CD4-positive, alpha-beta T cell treated with Interleukin-6 for 4 hours (primary cell): ENCODE measurements at places on chromosomes 13 and 19.

GRCh38 chr19:48499316-48500090 lies 12.1 kb downstream of the LMTK3 start:
- DNase-seq, result no peak

GRCh38 chr13:101727118-101727517 lies 274.6 kb downstream of the ITGBL1 start:
- DNase-seq, result no peak

GRCh38 chr13:78784014-78784750 lies 125.2 kb upstream of the OBI1 start:
- no peak for DNase-seq

DNA sequence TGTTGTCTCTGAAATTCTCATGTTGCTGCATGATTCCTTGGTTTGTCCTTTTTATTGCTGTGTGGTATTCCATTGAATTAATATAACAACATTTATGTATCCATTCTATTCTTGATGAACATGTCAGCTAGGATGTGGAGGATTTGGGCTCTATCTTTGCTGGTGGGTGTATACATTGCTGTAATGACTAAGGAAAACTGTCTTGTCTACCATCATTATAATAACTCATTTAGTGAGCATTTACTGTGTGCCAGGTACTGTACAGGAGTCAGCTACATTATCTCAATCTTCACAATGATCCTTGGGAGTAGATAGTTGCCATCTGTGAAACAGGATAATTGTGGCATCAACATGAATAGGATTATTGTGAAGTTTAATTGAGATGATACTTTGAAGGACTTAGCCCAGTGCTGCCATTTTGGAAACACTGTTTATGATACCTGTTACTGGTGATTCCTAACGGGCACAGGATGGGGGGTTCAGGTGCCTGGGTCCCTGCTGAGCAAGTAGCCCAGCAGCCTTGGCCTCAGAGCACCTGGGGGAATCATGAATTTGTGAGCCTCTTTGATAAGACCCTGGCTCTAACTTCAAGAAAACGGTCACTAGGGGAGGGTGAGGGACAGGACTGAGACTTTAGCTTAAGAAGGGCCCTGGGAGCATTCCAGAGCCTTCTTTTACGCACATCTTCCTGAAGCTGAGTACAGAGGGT lies 1.8 kb upstream of the CCNE1 start:
- DNase-seq, result no peak

GRCh38 chr19:53193535-53194222 lies 521 bp upstream of the ZNF665 start:
- DNase-seq, result no peak

DNA sequence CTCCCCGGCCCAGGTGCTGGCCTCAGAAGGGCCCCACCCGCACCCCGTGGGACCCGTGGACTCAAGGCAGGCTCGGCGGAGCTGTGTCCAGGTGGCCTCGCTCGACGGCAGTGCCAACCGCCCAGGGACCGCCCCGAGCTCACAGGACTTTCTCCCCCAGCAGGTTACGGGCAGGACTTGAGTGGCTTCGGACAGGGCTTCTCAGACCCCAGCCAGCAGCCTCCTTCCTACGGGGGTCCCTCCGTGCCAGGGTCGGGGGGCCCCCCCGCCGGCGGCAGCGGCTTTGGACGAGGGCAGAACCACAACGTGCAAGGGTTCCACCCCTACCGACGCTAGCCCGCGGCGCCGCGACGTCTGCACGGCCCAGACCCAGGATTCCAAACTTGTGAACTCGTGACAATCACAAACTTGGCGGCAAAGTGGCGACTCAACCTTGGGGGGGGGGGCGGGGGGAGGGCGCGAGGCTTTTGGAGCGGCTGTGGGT lies 3.6 kb upstream of the RPS15 start:
- DNase-seq, result no peak

DNA sequence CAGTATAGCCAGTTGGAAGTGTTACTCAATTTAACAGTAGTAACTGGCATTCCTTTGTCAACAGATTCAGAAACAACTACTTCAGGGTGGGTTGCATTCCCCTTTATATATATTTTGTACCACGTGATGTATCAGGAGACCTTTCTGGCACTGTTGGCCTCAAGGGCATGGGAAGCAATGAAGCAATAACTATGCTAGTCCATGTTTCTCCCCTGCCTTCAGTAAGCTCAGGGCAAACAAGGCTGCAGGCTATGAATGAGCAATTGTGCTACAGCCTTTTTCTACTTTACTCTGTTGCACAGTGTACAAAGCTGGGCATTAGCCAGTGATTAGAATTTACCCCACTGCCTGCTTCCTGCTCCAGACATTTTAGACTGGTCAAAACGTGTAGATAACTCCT lies 348.8 kb downstream of the GPC5 start:
- no peak for DNase-seq

DNA sequence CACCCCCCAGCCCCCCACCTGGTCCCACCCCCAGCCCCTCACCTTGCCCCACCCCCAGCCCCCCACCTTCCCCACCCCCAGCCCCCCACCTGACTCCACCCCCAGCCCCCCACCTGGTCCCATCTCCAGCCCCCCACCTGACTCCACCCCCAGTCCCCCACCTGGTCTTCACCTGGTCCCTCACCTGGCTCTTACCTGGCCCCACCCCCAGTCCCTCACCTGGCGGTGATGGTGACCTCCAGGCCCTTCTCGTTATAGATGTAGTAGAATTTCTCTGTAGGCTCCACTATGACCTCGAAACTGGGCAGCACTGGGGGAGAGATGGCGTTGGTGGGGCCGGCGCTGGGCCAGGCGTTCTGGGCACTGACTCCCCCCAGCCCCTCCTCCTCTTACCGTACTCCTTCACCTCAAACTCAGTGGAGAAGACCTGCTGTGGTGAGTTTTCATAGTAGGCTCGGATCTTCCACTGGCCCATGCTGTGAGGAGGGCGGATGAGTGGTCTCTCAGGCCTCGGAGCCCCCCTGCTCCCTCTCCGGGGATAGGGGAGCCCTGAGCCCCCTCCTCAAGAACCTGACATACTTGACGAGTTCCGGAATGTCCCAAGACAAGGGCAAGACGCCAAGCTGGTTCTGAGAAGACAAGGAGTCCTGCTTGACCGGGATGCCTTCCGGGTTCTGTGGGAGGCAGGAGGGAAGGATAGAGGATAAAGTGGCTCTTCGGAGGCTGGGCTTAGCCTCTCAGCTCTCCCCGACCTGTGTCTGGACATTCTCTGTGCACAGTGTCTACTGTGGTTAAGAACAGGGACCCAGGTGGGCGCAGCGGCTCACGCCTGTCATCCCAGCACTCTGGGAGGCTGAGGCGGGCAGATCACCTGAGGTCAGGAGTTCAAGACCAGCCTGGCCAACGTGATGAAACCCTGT lies 6.4 kb downstream of the C3 start:
- no peak for DNase-seq

- DNase-seq, result no peak
These were observed 7.8 kb downstream of the ACP4 start for GRCh38 chr19:50797781-50798658.

DNA sequence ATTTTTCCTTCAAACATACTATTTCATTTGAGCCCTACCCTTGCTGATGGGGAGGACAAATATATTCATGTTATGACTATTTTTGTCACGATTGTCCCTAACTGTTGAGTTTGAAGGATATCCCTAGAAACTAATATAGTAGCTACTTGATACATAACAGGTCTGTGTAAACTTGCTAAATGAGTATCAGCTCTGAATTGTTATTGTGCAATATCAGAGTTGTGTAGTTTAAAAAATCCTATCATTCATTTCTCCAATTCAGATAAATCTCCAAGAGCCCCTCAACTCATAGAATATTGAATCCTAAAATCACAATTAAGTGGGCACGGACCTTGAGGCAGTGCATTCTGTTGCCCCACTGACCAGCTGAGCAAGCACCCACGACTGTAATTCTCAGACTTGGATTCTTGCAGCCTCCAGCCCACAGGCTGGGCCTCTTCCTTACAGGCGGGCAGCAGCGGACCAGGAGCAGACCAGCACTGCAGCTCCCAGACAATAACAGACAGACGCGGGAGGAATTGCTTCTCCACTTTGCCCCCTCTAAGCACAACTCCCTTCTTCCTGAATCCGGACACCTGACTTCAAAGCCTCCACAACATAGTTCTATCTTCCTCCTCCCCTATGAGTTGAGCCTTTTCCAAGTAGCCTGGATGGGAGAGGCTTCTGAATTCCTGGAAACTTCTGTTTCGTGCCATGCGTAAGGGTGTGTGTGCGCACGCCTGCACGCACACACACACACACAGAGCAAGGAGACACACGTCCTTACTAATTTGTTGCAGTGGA lies 337.6 kb upstream of the ARGLU1 start:
- no peak for DNase-seq

DNA sequence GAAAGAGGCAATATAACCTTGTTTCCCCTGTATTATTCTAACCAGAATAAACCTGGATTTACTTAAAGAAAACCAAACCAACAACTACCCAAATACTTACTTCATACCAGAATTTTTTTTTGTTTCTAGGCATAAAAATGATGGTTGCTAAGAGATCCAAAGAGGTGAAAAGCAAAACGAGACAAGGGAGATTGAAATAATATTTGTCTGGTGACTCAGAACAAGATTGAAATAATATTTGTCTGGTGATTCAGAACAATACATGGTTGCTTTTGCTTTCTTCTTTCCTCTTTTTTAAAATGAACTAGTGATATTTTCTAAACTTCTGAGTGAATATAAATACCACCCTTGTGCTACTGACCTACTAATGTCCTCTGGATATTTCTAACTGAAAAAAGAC lies 592.9 kb downstream of the KCTD12 start:
- DNase-seq, result no peak

GRCh38 chr19:17327654-17328516 lies 6.8 kb downstream of the ANO8 start:
- peak; percentile 82 for DNase-seq

DNA sequence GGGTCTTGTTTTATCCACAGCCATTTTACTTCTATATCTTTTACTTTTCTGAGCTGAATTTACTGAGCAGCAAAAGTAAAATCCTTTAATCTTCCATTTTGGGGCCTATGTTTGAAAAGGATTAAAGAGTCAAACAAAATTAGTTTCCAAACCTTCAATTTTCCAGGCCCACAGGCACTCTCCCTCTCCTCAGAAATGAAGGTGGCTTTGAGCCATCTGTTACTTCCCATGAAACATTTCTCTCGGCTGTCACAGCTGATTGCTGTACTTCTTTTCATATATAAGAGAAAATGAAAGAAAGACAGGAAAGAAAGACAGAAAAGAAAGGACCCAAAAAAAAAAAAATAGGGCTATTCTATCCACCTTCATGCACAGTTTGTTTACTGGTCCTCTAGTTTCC lies 194.9 kb downstream of the LACC1 start:
- DNase-seq, result no peak

DNA sequence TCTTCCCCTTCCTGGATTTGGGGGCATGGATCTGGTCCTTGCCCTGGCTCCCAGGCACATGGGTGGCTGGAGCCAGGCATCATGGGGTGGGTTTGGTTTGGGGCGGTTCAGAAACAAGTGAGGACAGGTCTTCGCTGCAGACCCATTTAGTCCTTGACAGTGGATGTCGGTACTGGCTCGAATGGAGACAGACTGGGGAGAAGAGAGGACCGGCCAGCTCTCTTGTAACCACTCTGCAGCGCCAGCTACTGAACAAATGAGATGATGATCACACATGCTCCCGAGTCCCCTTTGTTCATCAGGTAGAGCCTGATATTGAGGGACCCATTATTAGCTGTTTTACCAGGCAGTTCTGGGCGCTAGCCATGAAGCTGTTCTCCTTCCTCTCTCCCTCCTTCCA lies 64.5 kb downstream of the CHST8 start:
- DNase-seq, result no peak

DNA sequence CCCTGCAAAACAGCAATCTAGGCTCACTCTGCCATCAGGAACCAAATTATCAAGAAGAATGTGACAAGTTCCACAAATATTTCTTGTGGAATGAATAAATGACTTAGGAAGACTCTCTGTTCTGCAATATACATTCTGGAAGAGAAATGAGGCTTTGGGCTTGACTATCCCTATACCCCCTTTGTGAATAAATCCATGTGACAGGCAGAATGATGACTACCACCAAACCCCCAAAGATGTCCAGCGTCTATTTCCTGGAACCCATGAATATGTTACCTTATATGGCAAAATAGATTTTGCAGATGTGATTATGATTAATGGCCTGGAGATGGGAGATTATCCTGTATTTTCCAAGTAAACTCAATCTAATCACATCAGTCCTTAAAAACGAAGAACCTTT lies 139.3 kb downstream of the ENOX1 start:
- no peak for DNase-seq

DNA sequence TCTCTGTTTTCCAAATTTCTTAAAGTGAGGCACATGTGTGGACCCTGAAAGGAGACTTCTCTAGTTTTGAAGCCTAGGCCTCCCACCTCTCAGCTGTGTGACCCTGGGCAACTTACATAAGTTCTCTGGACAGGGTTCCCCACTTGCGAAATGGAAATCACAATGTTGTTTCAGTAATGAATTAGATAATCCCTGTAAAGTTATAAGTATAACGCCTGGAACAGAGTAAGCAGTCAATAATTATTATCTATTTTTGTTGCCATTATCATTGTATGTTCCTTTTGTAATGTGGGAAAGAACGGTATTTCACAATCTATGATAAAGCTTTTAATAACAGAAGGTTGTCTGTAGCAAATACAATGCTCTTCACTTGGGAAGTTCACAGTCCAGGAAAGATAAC lies 437.3 kb upstream of the ZNF507 start:
- no peak for DNase-seq

GRCh38 chr13:39035799-39036198 lies 2.1 kb downstream of the PROSER1 start:
- no peak for DNase-seq

DNA sequence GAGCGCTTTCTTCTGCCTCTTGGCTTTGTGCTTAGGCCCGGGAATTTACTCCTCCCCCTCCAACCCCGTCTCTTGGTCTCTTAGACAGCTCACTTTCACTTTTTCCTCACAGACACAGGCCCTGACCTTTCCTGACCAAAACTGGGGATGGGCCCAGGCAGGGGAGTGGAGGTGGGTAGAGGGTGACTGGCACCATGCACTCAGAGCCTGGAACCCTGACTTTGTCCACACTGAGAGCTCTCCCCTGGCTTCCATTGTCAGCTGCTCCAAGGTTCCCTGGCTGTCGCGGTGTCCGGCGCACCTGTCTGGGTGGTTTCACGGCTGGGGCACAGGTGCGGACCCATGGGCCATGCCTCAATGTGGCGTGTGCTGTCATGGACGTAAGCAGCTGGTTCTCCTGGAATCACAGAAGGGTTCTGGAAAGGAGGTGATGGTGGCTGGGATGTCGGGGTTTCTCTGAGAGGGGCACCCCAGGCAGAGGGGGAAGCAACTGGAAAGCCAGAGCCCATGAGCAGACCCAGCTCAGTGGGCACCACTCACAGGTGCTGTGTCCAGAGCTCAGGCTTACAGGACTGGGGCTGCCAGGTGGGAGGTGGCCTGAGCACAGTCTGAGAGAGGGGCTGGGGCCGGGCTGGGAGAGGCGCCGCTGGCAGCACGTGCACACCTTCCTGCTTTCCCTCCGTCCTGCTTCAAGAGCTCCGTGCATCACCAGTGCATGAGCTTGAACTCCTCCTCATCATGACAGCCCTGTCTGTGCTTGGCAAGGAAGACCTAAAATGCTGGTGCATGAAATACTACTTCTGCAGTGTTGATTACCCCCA lies 28.0 kb upstream of the C1QTNF9 start:
- DNase-seq, result no peak

GRCh38 chr13:101835920-101836319 lies 383.4 kb downstream of the ITGBL1 start:
- no peak for DNase-seq
